Cortex of kidney (tissue), 1 donor: ENCODE measurements at places on chromosomes 2 and 18.

- no peak for DNase-seq
These were observed 123.2 kb downstream of the LYPD6B start for GRCh38 chr2:149161481-149162225.

- no peak for DNase-seq
These were observed 11.8 kb downstream of the SALL3 start for GRCh38 chr18:78991446-78991845.

DNA sequence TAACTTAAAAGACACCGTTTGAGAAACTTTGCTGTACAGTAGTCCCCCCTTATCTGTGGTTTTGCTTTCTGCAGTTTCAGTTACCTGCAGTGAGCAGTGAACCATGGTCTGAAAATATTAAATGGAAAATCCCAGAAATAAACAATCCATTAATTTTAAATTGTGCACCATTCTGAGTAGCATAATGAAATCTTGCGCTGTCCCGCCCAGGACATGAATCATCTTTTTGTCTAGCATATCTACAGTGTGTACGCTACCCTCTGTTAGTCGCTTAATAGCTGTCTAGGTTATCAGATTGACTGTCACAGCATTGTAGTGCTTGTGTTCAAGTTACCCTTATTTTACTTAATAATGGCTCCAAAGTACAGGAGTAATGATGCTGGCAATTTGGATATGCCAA is 6.1 kb downstream of the ARPC2 start:
- no peak for DNase-seq

- no peak for DNase-seq
These were observed 201.1 kb downstream of the GULP1 start for GRCh38 chr2:188492751-188493150.

GRCh38 chr18:61817086-61817485 is 75.7 kb downstream of the RNF152 start:
- DNase-seq = no peak

DNA sequence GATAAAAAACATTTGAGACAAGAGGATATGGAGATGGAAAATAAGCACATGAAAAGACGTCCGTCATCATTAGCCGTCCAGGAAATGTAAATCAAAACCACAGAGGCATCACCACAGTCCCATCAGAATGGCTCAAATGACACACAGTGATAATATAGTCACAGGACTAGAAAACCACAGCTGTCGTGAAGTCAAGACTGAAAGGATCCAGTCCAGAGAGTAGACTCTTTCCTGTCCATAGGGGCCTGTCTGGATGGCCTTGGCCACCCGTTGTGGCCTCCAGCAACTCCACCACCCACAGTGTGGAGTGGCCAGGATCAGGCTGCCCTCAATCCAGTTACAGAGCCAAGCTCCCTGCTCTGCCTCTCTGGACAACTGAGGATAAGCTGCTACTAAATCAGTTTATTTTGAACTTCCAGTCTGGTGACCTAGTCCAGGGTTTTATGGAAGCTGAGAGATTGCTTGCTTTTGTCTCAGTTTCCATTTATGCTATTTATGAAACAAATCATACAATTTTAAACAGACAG is 60.4 kb downstream of the RHOB start:
- DNase-seq = no peak

DNA sequence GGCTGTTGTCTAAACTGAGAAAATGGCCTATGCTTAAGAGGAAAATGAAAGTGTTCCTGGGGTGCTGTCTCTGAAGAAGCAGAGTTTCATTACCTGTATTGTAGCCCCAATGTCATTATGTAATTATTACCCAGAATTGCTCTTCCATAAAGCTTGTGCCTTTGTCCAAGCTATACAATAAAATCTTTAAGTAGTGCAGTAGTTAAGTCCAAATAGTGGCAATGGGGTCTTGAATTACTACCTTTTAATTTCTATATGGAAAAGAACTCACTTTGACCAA is 13.8 kb upstream of the ALLC start:
- no peak for DNase-seq

DNA sequence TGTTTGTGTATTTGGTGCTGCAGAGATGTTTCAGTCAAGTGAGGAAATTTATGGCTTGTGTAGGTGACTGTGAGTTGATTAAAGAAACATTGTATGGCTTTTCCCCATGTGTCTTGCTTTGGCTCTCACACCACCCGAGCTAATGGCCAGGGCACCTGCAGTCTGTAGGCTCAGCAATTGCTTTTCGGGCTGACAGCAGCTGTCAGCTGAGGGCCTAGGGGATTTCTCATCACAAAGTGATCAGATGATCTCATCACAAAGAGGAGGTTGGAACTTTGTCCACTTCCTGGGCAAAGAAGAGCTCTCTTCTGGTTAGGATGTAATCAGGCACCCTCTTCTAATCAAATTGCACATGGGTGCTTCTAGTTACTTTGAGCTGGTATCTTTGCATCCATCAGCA is 632.2 kb downstream of the SLC4A3 start:
- no peak for DNase-seq

- DNase-seq = no peak
These were observed 10.8 kb downstream of the ASXL2 start for GRCh38 chr2:25867396-25868003.

GRCh38 chr18:13220361-13220991 is 1.9 kb downstream of the LDLRAD4 start:
- no peak for DNase-seq
